ENCODE measurements at places on chromosomes 2 and 18. TPM values are rescaled to one million over a fixed set of nuclear protein-coding genes. Genes with fewer than 3 reads are reported as not detected.

TMEM182 gene
- 1.5 TPM for polyA plus RNA-seq

C2orf15 gene
- 2.2 TPM for polyA plus RNA-seq

SKOR2 gene
- polyA plus RNA-seq: not detected

ZDBF2 gene
- 1.1 TPM for polyA plus RNA-seq

ZAP70 gene
- 8.3 TPM for polyA plus RNA-seq

CCDC102B gene
- 9.3 TPM for polyA plus RNA-seq
